ENCODE measurements at places on chromosomes 2 and 18.

DNA sequence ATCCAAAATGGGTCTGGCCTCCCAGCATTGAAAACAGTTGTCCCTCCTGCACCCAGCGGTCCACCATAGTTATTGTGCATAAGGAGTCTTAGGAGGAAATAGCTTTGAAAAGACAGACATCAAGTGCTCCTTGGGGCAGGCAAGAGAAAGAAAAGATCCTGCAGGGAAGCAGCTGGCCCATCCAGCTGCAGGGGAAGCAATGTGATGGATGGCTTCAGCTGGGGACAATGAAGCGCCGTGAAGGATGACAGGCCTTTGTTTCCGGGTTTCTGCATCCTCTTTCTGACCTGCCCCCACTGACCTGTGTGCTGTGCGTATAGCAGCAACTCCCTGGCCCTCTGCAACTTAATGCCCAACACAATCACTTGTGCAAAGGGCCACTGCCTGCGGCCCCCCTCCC lies 142.9 kb upstream of the NCKAP5 start:
- no peak for DNase-seq

DNA sequence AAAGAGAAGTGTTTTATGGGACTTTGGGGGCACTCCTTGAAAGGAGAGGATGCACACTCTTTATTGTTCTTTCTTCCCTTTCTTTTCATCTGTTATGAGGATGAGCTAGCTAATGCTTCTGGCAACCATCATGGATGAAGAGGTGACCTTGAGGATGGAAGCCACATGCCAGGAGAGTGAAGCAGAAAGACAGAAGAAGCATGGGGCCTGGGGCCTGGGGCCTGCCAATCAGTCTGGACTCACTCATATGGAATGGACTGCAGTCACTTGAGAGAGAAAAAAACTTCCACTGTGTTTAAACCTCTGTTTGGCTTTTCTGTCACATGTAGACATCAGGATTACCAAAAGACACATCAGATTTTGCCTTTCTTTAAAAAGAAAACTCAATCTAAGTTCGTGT lies 35.8 kb upstream of the ZFP36L2 start:
- DNase-seq, result no peak

DNA sequence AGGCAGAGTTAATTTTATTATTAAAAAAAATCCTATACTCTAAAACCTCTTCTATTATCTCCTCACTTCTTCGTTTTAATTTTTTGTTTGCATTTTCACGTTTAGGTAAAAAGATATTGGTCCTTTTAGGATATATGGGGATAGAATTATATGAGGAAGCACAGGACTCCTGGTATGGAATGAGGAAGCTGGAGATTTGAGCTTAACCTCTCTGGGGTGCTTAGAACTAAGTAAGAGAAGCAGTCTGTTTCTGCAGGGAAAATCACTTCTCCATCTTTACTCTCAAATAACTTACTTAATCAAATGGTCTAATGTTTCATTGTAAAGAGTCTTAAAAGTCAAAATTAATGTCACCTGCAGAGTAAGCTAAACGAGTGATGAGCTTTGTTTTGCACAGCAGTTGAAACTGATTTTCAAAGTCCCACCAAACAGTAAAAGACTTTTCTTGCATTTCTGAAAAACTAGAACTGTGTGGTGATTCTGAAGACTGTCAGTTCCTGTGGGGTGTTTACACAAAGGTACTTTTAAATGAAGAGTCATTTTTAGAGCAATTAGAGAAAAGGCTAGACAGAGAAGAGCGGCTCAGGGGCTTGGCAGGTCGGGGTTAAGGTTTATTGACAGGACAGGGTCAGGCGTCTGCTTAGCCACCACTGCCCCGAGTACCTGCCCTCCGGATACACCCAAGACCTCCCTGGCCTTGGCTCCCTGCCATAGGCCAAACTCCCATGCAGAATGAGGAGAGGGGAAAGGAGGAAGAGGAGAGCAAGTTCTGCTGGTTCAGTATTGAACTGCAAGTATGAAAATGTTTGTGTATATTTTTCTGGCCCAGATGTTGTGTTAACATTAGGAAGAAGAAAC lies 21.6 kb downstream of the METAP1D start:
- no peak for DNase-seq

GRCh38 chr2:7813541-7814292 lies 868.1 kb upstream of the ID2 start:
- no peak for DNase-seq

- no peak for DNase-seq
These were observed 136.4 kb downstream of the LRRC30 start for GRCh38 chr18:7367336-7367735.

- no peak for DNase-seq
These were observed 782 bp downstream of the FAM228B start for GRCh38 chr2:24123922-24124580.

- no peak for DNase-seq
These were observed 43.6 kb downstream of the SRBD1 start for GRCh38 chr2:45567288-45567963.

DNA sequence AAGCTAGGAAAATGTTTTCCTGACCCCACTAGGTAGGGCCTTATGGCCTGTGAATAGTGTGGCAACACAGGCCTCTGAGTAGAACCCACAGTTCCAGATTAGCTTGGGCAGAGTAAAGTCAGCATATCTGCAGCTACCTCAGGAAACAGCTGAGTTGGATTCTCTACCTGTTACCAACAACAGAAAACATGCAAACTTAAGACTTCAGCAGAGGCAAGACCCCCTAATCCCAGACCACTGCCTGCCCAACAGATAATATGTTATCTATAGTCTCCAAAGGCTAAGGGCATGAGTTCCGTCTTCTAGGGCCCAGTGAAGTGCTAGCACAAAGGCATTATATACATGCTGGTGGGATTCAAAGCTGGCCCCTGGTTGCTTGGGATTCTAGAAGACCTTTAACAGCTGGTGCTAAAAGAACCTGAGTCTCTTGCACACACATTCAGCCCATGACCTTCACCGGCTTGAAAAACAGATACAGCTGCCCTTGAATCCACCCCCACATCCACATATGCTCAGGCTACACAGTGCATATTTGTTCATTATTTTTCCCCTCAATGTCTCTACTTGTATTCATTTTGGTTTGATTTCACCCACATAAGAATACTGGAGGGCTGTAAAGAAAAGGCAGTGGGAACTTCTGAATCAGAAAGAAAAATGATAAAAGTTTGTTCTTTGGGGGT lies 13.5 kb upstream of the UBXN4 start:
- peak; percentile 40 for DNase-seq

DNA sequence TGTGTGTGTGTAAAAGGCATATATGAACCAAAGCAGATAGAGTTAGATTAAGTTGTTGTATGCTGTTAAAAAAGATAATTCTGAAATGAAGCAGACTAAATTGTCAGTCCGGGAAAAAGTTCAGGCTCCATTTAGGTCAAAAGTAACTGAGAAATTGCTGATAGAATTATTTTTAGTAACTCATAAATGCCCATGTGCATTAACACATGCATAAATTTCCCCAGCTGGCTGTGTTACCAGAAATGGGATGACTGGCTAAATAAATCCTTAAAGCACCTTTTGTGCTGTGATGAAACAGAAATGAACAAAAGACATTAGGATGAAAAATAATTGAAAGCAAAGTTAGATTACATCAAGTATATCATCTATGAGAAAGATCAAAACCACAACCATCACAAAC lies 111.3 kb downstream of the NYAP2 start:
- no peak for DNase-seq

- DNase-seq, result no peak
These were observed 120.7 kb upstream of the LMAN1 start for GRCh38 chr18:59479776-59480175.

GRCh38 chr2:26245231-26245732 lies 543 bp downstream of the HADHB start:
- peak; percentile 6 for DNase-seq

- no peak for DNase-seq
These were observed 7.3 kb downstream of the MAP4K3 start for GRCh38 chr2:39429746-39430145.

- DNase-seq, result no peak
These were observed 11.9 kb downstream of the NYAP2 start for GRCh38 chr2:225411452-225411851.

DNA sequence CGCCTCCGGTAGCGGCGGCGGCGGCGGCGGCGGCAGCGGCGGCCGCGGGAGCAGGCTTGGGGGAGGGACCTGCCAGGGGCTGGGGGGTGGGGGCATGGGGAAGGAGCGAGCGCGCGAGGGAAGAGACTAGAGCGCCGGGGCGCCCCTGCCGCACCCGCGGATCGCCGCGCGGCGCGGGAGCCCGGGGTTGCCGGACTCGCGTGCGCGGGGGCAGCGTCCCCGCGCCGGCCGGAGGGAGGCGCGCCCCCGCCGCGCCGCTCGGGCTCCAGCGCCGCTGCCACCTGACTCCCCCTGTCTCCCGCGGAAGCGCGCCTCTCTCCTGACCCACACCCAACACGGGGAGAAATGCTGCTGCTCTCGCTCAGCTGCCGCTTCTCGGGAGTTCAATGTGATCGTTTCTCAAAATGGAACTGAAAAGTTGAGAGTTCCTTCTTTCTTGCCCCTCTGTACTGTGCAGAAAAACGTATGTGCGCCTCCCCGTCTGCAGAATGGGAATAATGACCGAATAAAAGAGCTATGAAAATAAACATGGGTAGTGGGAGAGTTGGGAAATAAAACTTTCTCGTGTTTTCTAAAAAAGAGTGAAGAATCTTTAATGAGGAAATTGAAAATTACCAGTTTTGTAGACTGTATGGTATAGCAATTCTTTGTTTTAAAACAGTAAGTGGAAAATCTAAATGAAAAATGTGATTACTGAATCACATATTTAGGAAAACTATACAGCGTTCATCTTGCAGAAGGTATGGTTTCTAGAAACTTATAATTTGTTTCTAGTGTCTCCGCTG lies 455 bp upstream of the TLK1 start:
- peak; percentile 53 for DNase-seq

DNA sequence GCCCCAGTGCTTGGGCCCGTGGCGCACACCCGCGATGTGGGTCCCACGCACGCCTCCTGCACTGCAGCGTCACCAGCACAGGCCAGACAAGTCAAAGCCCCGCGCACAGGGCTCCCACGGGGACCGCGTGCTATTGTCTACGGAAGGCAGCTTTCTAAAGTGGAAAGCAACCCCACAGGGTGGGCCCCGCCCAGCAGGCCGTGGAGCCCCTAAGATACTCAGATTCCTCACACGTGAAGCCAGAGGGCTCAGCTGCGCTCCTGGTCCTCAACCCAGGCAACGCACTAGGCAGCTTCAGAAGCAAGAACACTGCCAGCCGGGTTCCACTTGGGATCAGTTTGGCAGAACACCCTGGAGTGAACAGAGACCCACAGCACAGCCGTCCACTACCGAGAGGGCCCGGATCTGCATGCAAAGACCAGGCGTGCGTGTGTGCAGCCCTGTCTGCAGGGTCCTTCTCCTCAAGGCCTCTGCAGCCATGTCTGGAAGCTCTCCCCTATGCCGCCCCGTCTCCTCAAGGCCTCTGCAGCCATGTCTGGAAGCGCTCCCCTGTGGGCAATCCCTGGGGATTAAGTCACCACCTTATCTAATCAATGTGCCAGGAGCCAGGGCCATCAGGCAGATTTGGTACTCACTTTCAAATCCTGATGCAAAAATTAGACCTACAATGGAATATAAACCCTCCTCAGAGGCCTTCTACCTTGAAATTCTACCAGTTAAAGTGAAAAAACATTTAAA lies 231.3 kb downstream of the HDAC4 start:
- no peak for DNase-seq
